Left hindlimb (tissue), 1 donor: ENCODE measurements at places on chromosomes 4 and X.

DNA sequence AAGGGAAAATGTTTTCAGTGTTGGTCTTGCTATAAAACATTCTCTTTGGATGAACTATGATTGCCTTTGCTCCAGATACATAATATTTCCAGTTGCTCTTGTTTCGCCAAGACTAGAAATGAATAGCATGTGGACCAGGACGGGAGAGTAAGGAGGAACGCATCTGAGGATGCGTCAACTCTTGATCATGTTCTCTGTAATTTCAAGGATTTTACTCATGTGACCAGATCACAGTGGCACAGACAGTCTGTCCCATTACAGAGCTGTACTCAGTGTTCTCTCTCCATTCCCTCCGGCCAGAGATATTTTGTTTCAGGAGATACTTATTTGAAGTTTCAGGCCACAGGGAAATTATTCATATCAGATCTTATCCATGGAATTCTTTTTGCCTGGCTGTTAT is 266.6 kb downstream of the MID1IP1 start:
- no peak for DNase-seq

DNA sequence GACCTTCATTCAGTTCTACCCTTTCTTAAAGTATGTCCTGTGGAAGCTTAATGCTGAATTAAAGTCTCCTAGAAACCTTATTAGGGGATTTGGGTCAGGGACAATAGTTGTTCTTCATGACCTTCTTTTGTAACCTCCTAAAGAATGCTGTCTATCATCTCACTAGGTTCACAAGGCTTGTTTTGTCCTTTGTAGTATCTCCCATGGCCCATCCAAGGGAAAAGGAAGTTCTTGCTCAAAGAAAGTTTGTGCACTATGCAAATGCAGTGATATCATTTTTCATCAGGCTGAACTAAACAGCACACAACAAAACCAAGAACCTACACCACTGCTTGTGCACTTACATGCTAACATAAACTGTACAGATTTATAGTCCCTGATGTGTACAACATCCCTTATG is 46.6 kb upstream of the PGM2 start:
- no peak for DNase-seq

DNA sequence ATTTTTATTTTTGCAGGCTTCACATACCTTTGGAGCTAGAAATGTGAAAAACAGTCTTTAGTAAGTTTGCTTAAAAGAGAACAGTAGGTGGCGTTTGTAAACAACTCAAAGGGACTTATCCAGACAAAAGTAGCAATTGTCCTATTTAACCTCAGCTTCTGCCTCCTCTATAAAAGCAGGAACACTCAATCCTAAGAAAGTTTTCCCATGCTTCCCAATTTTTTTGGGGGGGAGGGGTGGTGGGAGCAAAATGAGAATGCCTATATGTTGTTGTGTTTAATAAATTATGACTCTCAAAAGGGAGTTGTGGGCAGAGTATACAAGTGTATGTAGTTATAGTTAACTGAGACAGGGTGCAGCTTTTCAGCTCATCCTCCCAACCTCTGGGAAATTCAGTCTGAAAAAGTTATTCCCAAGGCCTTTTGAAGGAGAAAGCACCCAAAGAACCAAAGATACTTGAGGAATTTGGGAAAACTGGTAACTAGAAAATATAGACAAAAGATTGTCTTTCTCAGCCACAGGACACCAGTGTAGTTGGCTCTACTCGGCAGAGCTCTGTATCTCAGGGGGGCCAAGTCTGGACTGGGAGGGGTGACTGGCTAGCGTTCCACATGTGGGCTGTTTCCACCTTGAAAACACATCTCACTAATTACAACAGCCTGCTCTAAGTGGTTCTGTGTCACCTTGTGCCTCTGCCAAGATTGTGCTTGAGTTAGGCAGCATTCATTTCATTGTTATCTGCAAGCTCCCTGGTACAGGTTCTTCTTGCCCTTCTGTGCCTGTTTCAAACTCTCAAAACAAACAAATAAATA is 2.8 kb downstream of the SFRP2 start:
- no peak for DNase-seq

- DNase-seq: no peak
Measured at GRCh38 chr4:136939781-136940180, 592.5 kb downstream of the PCDH18 start.

DNA sequence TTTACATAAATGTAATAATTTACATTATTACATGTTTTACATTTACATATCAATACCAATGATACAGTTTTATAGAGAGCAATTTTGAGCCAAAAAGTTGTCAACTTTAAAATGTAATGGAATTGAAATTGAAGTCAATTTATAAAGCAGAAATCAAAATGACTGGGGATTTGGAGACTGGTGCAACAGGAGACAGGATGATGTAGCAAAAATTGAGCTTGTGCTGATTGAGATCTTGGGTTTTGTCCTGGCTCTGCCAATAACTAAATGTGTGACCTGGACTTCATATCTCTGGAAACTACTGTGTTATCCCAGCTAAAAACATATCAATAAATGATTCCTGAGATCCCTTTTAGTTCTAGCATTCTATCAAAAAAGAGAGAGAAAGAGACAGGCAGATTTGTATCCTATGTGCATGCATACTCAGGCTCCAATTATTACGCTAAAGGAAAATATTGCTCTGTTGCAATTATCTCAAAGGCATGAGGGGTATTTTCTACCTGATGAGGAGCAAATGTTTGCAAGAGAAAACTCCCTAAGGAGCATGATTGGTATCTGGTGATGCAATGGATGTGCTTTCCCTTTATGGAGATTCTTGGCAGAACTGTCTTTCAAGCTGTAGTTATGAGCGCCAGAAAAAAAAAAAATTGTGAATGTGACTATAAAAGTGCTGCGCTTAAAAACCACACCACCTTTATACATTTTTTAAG is 14.7 kb downstream of the EXOC1L start:
- no peak for DNase-seq

DNA sequence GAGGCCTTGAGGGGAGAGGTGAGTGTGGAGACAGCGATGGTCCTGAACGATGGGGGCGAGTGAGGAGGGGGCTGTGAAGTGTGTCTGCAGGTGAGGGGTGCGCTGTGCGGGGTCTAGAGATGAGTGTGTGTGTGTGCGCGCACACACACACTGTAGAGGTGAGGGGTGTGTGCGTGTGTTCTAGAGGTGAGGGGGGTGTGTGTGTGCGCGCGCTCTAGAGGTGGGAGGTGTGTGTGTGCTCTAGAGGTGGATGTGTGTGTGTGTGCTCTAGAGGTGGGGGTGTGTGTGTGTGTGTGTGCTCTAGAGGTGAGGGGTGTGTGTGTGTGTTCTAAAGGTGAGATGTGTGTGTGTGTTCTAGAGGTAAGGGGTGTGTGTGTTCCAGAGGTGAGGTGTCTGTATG is 574 bp downstream of the BST1 start:
- DNase-seq: no peak
